ENCODE measurements at places on chromosomes 1 and 21.

- DNase-seq = no peak
These were observed 299.6 kb downstream of the USH2A start for GRCh38 chr1:216123446-216124191.

DNA sequence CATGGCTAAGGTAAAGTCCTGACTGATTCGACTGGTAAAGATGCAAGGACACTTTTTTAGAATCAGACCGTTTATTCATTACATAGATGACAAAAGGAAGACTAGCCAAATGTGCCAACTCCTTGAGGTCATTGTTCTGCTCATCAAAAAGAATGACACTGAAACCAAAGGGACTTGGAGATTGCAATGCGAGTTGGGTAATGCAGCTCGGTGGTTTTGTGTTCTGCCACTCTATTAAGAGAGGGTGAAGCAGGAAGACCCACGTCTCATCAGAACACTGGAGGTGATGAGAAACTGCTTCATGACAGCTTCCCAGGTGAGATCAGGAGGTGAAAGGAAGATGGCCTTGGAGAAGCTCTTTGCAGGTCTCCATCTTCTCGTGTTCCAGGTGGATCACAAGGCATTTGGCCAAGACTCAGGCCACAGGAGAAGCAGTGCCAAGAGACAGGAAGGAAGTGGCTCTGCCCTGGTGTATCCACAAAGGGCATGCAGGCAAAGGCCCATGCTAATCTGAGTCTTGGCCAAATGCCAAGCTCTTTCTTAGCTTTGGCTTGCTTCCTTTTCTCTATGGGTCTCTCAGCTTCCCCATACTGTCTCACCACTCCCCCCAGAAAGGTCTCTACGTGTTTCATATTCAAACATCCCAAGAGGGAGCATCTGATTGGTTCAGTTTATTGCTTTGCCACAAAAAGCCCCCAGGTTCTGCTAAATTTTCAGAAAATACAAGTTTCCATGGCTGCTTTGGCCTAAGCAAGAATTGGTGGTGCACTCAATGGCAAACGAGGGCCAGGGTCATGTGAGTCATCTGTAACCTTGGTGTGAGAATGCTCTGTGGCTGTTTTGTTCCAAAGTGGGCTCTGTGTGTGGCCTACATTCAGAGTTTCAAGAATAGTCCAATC, 5.7 kb upstream of the CCT8 start:
- DNase-seq = no peak

GRCh38 chr1:35888255-35888654, 5.2 kb downstream of the AGO1 start:
- DNase-seq = no peak

DNA sequence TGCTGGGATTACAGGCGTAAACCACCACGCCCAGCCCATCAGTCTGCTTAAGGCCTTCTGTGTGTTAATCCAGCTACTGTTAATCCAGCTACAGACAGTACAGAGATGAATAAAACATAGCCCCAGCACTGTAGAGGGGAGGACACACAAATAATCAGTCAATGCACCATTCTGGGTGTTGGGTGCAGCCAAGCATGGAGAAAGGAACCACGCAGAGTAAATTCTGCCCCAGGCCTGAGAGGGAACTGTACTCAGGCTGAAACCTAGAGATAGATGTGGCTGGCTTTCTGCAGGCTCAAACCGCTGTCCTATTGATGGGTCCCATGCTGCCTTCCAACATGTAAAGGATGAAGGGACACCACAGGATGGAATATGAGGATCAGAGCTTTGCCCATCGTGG, 136.8 kb upstream of the IGSF21 start:
- DNase-seq = no peak

DNA sequence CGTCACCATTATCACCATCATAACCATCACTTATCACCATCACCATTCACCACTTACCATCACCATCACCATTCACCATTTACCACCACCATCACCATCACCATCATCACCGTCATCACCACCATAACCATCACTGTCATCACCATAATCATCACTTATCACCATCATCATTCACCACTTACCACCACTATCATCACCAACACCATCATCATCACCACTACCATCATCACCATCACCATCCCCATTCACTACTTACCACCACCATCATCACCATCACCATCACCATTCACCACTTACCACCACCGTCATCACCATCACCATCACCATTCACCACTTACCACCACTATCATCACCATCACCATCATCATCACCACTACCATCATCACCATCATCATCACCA, 151.8 kb downstream of the CAMTA1 start:
- no peak for DNase-seq

GRCh38 chr1:221994274-221994698, 252.4 kb upstream of the DUSP10 start:
- DNase-seq = no peak

- no peak for DNase-seq
These were observed 29.2 kb upstream of the PLCH2 start for GRCh38 chr1:2446861-2447260.
